GM23248 (cell line): ENCODE measurements at places on chromosomes 1 and 21.

DNA sequence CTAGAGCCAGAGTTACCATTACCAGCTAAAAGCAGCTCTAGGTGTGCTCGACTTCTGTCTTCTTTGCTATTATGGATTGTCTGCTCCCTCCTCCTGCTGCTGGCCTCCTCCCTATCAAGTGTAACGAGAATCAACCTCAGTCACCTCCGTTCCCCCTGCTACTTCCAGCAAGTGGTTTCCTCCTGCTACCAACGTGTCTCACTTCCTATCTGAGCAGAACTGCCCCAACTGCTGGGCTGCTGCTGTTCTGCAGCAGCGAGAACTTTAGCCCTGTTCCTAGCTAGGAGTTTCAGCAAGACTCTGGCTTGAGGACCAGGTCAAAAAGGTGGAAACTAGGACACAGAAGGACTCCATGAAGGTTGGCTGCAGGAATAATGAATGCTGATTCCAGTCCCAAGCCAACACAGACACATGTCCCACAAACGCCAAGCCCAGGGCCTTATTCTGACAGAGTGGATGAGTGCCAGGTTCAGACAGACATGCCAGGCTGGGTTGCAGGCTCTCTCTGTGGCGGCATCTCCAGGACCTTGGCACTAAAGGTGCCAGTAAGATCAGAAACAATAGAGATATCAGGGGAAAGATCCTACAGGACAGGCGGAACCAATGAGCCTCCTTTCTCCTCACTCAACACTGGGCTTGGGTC, 46.9 kb downstream of the CD34 start:
- no peak for DNase-seq

GRCh38 chr1:196306421-196306820, 301.8 kb downstream of the KCNT2 start:
- no peak for DNase-seq

DNA sequence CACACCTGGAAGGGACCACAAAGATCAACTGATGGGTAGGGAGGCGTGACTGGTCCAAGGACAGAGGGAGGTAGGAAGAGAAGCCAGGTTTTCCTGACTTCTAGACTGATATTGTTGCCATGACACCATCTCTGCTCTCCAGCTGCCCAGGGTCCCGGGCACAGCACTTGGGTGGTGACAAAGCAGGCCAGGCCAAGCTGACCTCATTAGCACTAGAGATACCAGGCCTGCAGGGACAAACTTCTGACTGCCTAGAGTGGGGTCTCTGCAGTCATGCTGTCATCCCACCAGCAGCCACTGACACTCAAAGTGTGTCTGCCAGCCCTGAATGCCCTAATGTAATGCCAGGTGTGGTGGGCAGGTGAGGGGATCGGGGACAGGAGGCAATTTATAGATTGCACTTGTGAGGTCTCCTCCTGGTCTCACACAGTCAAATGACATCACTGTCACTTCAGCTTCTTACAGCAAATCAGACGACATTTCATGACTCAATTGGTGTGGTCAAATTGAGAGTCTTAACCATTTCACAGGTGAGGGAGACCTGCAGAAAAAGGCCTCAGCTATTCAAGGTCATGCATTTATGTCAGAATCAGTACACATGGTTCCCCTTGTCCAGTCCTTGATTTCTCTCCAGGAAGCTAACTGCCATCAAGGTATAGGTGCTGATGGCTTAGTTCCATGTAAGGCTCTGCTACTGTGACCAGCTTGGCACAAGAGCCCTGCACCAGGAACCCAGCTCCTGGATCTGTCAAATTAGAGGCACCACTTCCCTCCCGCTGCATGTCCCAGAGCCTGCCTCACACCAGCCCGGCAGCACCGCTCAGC, 2.7 kb downstream of the SLC9A1 start:
- peak; percentile 58 for DNase-seq

- no peak for DNase-seq
These were observed 36.2 kb downstream of the PRRC2C start for GRCh38 chr1:171521567-171521966.

GRCh38 chr1:213303286-213303685, 252.2 kb downstream of the RPS6KC1 start:
- peak; percentile 4 for DNase-seq

DNA sequence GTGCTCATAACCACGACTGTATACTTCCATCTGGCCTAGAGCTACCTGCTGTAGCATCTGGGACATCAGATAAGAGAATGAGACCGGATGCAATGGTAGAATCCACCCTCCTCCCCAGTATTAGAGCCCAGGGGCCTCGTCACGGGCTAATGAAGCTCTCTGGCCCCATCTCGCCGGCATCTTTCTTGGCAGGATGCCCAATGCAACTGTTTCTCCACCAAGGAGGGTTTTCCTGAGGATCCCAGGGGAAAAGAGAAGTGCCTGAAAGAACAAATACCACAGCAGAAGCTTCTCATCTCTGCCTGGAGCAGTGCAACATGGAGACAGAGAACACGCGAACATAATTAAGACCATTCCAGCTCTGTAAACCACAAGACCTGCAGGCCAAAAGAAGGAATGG, 80.0 kb downstream of the VWA5B1 start:
- DNase-seq = no peak

DNA sequence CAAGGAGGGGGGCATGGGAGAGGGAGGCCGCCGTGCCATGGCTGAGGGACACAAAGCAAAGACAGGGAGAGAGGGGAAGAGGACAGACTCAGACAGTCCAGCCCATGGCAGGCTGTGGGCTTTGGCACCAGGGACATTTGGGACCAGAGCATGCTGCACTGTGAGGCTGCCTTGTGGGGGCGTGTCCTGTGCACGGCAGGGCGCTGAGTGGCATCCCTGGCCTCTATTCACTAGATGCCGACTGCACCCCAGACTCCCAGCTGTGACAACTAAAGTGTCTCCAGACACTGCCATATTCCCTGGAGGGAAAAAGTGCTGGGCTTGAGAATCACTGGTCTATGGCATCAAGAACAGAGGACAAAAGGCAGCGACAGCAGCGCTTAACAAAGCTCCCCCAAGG, 18.6 kb upstream of the PRDM15 start:
- no peak for DNase-seq

DNA sequence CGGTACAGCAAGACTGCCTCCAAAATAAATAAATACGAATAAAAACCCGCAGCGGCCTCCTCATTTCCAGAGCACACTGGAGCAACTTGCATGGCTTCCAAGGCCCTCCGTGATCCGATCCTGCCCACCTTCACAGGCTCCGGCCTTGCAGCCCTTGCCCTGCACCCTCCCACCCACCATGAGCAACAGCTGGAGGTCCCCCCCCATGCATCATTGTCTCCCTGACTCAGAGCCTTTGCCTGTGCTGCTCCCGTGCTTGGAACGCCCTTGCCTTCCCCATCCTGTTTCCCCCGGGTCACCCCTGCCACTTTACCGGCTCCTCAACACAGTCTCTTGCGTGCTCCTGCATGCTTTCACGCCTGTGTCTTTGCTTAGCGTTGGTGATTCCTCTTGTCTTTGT, 71.0 kb upstream of the ANGPTL1 start:
- DNase-seq = peak; percentile 83

DNA sequence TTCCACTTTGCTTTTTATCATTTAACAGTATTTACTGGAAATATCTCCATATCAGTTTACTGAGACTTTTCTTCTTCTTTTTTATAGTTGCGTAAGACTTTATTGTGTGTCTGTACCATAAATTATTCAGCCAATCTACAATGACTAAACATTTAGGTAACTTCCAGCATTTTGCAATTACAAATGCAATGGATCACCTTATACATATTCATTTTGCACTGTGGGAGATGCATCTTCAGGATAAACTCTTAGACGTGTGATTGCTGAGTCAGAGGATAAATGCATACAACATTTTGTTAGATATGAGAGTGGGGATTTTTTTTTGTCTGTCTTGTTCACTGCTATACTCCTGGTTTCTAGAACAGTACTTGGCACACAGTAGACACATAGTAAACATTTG, 95.7 kb upstream of the GCLM start:
- DNase-seq = no peak

DNA sequence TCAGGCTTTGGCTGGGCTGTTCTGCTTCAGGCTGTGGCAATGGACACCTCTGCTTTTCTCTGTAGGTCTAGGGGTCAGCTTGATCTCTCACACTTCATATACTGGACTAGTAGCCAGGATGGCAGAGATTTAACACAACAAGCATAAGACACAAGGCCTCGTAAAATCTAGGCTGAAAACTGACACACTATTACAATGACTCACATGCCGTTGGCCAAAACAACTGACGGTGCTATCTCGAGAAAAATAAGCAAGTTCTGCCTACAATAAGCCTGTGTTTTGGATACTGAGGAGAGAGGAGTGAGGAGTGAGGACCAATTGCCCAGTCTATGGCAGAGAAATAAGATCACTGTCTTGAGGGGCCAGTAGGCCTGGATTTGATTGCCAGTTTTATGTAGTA, 840.7 kb upstream of the ADAMTS5 start:
- no peak for DNase-seq

DNA sequence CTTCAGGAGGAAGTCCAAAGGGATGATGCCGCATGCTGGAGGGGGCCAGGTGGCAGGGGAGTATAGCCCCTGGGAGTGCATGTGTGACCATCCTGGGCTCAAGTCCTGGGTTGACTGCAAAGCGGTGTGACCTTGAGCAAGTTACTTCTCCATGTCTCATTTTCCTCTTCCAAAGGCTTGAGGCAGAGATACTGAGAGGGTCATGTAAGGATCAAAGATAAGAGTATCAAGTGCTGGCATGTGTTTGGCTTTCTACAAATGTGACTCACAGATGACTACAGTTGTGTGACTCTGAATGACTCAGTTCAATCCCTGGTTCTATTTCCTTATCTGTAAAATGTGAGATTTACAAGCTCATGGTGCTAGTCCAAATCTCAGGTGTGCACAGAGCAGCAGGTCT, 26.1 kb downstream of the PROK1 start:
- DNase-seq = peak; percentile 86

DNA sequence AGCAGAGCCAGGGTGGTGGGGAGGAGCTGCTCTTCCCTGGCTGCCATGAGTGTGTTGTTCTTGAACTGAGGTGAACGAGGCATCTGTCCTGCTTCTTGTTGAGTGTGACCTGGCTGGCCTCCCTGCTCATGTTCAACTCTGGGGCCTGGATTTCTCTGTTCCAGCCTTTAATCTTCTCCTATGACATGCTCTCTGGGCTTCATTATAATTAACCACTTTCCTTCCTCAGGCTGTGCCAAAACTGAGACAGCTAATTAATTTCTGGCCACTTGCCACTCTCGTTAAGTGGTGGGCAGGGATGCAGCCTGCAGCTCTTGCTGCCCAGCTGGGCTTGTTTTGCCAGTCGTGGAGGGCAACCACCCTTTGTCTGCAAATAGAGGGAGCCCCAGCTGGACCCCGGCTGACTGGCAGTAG, 23.3 kb downstream of the OPRD1 start:
- DNase-seq = no peak

- no peak for DNase-seq
These were observed 100.8 kb downstream of the PBX1 start for GRCh38 chr1:164659621-164660411.

DNA sequence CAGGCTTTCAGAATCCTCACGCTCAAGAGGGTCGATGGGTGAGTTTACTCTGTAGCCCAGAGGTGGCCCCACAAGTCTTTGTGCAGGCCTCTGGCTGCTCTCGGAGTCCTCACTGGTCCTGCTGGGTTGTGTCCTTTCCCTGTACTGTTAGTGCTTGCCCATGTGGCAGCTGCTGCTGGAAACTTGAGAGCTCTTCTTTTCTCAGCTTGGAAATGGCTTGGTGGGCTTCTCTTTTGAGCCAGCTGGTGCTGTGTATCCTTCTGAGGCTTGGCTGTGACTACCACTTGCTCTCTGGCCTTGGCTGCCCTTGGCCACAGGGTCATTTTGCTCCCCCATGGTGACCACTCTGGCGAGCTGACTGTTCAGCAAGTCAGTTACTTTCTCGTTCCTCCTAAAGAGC, 82.2 kb upstream of the LMO4 start:
- DNase-seq = no peak

DNA sequence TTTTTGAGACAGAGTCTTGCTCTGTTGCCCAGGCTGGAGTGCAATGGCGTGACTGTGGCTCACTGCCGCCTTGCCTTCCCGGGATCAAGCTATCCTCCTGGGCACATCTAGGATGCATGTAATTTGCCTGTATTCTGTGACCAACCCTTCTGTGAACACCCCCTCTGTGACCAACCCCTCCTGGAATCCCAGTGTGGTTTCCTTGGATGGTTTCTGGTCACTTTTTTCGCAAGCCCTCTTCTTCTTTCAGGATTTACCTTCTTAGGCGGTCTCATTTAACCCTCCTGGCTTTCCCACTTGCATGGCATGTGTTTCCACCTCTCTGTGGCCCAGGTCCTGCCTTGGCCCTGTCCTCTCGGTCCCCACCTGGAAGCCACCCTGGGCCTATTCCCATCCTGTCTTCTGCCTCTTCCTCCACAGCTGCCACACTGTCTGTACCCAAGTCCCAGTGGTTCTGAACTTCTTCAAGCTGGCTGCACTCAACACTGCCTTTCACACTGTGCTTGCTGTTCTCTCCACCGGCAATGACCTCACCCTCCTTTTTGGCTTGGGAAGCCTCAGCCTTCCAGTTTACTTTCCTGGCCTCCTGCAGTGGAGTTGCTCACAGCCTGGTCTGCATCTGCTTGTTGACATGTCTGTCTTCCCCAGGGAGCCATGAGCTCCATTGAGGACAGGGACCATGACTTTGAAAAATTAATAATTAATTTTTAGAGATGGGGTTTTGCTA, 57.0 kb downstream of the DISC1 start:
- DNase-seq = no peak

- DNase-seq = no peak
These were observed 3.2 kb downstream of the PGLYRP4 start for GRCh38 chr1:153345187-153346076.
